GM12864 (cell line): ENCODE measurements at places on chromosomes 6 and 20.

- no peak for DNase-seq
Measured at GRCh38 chr6:111776236-111777221, 96.7 kb downstream of the FYN start.

DNA sequence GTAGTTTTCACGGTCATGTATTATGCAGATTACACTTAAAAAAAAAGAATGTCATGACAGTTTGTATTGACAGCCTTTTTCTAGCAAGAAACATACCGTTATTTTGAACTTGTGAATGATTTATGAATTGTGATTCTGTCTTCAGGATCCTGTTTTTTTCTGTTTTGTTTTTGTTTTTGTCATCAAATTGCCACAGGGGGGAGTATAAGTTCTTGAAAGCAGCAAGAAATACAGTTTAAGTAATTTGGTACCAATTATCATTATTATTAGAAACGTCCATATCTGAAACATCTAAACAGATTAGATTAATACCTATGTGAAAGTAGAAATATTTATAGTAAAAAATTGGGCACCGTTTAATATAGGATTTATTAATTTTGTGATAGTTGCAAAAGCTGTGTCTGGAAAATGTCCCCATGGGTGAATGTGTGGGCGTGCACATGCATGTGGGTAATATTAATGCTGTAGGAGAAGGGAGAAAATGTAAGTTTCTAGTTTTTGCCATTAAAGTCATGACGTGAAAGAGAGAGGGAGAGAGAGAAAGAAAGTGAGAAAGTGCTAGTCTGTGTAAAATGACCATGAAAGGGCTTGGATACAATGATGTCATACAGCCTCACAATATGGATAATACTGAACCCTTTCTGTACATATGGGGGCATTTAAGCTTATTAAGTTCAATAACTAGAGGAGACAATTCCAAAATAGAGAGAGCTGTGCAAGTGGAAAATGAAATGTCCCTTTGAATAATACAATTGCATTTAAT, 9.4 kb upstream of the CCN2 start:
- no peak for DNase-seq

DNA sequence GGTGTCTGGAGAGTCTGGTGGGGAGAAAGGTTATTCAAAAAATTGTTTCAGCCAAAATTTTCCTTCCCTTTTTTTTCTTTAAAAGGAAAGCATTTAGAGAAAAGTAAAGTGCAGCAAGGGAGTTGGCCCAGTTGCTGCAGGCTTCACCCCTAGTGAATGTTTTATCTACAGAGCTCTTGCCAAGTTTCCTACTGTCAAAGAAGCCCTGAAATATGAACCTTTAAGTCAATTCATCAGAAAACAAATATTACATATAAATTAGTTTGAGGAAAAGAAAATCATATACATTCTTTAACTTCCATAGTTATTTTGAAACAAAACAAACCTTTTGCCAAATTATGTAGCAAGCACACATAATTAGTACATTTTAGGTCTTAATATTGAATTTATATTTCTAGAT, 25.0 kb upstream of the HMGCLL1 start:
- no peak for DNase-seq

DNA sequence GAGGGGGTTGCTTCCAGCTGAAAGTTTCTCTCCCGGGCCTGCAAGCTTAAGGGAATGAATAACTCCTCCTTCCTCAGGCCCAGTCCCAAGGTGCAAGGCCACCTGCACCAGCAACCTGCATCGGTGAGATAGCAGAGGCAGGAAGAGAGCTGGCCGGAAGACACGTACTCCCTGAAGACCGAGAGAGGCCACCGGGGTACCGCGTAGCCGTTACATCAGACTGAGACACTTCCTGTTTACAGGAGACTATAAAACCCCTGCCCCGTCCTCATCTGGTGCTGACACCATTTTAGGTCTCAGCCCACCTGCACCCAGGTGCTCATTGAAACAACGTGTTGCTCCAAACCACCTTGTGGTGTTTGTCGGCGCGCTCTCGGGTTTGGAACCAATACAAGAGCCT, 60.5 kb upstream of the PRND start:
- no peak for DNase-seq

GRCh38 chr6:135002974-135003703, 51.5 kb downstream of the HBS1L start:
- peak; percentile 72 for DNase-seq

DNA sequence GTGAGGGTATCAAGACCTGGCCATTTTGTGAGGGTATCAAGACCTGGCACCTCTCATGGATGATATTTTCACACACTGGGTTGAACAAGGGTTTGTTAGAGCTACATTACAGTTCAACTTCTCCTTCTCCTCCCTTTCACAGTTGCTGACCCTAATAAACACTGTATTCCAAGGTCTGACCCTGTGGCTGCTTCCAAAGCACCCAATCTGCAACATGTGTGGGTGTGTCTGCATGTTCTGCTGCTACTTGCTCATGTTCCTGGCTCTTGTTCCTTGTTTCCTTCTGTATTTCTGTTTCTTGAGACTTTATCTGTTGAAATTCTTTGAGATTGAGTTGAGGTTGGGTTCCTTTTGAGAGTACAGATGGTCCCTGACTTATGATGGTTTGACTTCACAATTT, 162.1 kb upstream of the GMDS start:
- no peak for DNase-seq

DNA sequence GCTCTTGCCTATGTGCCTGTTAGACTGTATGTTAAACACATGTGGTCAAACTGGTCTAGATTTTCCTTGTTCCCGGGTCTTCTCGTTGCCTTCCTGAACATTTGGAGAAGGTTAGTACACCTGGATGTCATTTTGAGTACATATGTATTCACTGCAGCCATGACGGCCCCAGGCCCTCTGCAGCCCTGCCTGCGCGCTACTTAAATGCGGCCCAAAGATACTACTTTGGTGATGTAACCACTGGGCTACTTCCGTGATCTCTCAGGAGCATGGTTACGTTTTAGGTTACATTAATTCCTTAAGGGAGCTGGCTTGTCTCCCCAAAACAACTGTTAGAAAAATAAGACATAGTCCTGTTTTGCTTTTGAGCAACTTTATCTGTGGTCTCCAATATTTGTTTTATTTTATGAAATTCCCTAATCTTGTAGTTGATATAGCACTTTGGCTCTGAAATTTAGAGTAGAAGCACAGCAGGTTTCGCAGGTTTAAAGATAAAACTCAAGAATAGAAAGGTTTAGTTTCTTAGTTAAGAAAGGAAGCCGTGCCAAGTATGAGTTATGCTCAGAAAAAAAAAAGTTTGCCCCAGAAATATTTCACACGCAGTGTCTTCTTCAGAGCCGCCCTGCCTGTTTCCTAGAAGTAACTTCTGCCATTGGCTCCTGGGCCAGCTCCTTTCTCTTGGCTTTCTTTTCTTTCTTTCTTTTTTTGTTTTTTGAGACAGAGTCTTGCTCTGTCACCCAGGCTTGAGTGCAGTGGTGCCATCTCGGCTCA, 38.1 kb downstream of the TIAM2 start:
- no peak for DNase-seq

DNA sequence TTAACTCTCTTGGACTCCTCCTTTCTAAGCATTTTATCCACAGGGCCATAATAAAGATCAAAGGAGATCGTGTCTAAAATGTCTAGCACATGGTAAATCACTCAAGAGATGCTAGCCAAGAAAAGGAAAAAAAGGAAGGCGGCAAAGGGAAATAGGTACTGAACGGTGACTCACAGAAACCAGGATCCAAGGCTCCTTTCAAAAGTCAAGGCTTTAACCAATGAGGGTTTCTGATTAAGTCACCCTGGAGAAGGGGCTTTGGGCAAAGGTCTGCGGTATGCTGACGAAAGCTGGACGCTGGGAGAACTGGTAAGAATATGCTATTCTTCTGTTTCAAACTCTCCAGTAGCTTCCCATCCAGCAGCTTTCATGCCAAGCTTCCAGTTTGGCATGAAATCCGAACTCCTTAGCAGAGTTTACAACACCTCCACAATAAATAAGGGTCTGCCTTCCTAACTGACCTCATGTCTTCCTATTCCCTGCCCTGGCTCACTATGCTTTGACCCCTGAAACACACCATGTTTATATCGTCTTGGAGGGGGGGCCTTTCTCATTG, 1.0 kb downstream of the TOMM34 start:
- no peak for DNase-seq

DNA sequence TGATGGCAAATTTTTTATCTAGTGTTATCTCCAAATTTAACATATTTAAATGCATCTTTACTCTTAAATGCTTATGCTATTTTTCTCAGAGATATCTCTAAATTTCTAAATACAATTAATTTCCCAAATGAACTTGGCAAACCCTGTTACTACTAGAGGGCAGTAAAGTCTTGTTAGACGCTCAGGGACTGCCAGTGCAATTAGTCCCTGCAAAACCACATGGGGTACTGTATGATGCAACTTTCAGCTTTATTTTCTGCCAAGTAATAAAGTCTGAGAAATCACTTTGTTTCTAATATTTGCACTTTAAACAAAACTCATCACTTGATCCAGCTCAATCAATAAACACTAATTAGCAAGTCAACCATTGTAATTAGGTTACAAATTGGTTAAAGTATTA, 76.0 kb upstream of the ADGRB3 start:
- DNase-seq: no peak

GRCh38 chr6:12361042-12361765, 71.0 kb downstream of the EDN1 start:
- DNase-seq: no peak

DNA sequence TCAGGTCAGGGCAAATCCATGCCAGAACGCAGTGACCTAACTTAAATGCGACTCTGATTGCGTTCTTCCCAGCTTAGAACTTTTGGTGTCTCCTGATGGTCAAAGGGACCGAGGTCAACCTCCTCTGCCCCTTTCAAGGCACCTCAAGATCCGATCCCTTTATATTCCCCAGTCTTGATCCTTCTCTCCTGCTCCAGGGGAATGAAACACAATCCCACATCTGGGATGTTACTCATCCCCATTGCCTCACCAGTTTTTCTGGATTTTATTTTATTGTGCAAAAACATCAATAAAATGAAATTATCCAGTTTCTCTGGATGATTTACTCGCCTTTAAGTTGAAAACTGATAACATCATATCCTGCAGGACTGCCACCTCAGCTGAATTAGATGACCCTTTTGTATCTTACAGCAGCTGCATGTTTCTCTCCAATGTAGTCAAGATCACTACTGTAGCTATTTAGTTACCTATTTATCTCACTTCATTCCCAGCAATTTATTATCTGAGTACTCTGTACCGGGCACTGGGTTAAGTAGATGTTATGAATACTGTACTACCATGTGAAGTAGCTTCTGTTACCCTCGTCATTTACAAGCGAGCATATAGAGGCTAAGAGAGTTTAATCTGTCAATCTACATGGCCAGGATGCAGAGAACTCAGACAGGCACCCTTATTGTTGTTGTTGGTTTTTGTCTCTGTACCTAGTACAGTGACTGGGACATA, 44.0 kb downstream of the IRAK1BP1 start:
- DNase-seq: no peak

- no peak for DNase-seq
Measured at GRCh38 chr6:70622461-70622860, 45.2 kb upstream of the SMAP1 start.

- DNase-seq: no peak
Measured at GRCh38 chr6:37006793-37007339, 1.4 kb downstream of the FGD2 start.

DNA sequence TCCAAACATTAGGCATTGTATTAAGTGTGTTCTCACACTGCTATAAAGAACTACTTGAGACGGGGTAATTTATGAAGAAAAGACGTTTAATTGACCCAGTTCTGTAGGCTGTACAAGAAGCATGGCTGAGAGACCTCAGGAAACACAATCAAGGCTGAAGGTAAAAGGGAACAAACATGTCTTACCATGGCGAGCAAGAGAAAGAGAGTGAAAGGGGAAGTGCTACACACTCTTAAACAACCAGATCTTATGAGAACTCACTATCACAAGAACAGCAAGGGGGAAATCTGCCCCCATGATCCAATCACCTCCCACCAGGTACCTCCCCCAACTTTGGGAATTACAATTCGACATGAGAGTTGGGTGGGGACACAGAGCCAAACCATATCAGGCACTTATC, 86.6 kb upstream of the TOP1 start:
- peak; percentile 29 for DNase-seq

DNA sequence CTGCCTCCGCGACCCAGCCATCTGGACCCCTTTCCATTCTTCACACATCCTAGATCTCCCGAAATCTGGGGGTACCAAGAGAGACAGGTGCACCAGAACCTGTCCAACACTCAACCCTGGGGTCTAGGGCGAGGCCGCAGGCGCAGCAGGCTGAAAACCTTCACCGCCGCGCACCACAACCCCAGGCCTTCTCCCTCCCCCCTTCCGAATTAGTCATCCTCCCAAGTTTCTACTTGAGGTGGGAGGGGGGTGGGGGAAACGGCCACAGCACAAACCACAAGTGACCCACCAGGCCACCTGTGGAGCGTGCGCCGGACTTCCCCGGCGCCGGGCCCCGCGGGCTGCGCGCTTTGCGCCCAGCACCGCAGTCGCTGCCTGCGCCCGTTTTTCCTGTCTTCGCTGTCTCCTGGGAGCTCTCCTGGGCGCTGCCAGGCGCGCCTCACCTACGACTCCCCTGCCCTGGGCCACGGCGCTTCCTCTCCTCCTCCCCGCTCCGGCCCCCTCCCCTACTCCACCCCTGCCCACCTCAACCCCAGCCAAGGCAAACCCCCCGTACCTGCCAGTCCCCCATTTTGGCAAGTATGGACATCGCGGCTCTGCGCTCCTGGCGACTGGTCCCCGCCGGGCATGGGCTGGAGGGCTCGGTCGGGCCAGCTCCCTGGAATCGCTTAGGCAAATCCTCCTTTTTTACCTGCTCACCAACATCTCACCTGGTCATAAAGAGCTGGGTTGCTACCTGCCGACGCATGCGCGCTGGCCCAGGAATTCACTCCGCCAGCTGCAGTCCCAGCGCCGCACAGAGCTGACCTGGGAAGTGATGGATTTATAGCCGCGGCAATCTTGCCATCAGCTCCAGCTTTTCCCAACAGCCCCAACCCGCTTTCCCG, 4.2 kb upstream of the TFAP2A start:
- DNase-seq: no peak

GRCh38 chr6:24043848-24044247, 82.2 kb upstream of the NRSN1 start:
- DNase-seq: no peak

DNA sequence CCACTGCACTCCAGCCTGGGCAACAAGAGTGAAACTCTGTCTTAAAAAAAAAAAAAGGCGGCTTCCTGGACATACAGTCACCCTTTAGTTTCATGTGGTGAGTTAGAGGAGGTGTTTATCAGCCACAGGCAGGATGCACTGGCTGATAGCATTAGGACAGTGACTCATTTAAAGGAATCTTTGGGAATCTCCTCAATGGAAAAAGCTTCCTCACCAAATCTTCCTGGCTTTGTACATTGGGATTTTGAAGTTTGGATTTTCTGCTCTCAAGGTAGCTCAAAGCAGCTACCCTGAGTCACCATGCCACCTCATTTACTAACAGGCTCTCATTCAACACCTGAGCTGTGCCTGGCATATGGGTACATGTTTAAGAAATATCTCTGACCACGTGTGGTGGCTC, 20.2 kb downstream of the PRPH2 start:
- DNase-seq: no peak
